Left ventricle myocardium superior (tissue), 1 donor: ENCODE measurements at places on chromosomes 1 and 21. TPM values are rescaled to one million over a fixed set of nuclear protein-coding genes. Genes with fewer than 3 reads are reported as not detected.

The CD247 gene
- total RNA-seq, result 0.57 TPM

The RXFP4 gene
- not detected for total RNA-seq

DNA sequence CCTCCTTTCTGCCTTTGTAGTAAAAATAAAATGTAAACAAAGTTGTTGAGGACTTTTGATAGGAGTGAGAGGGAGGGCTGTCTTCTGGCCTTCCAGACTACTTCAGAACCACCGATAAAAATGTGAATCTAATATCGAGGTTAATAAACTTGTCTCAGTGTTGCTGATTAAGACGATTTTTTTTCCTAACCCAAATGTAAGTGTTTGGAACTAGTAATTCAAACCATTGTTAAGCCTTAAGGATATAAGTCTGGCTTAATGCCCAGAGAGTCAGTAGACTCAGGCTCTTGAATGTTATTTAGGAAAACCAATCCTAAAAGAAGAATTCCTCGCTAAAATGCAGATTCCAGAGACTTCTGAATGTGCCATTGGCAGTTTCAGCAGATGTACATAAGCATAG is 356.9 kb downstream of the SIPA1L2 start:
- DNase-seq, result no peak

- DNase-seq, result no peak
These were observed 931.1 kb downstream of the PLA2G4A start for GRCh38 chr1:187759825-187760333.
